ENCODE measurements at places on chromosomes 16 and 17.
A peak's percentile ranks its signal among the peaks of the same experiment; 100 is the strongest.

DNA sequence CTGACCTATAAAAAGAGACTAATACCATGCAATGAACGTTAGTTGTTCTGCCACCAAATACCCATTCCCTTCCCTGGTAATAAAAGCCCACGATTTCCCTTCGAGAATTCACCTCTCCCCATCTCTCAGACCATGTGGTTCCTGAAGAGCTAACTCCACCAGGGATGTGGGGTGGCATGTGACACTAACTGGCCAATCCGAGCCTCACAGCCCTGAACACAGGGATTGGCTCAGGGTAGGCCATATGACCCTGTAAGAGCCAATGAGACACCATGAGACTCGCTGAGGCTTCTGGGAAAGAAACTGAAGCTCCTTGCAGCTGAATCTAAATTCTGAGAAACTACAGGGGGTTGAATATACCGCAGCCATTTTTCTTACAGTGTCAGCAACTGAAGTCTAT, 21.1 kb downstream of the HELZ start:
- no peak for DNase-seq

DNA sequence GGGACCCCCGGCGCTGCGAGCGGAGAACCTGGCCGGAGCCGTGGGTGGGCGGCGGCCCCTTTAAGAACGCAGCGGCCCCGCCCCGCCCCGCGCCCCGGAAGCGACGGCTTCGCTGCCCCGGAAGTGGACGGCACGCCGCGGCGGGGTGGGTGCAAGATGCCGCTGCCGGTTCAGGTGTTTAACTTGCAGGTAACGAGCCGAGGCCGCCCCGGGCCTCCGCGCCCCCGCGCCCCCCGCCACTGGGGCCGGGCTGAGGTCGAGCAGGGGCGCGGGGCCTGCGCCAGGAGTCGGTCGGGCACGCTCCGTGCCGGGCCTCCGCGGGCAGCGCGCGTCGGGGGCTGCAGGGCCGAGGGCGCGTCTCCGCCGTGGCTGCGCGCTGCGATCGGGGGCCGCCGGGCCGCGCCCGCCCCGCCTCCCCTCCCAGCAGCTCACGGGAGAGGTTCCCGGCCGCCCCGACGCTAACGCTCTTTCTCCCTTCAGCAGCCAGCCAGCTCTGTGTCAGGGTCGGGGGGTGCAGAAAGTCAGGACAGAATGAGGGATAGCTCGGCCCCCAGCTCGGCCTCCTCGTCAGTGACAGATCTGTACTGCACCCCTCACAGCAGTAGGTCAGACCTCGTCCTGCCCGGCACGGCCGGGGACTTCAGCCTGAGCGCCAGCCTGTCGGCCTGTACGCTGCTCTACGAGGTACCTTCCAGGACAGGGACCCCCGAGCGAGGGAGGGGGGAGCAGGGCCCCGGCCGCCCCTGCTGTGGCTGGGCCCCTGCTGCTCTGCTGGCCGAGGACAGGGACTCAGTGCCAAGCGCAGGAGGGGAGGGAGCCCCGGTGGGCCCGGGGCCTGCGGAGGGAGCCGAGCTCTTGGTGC, at the start of the genes GPS1 and RFNG:
Gene GPS1 (plus strand): TSS at position 123 of the 862 bp plus-strand sequence. CDS start 34 bp downstream, at position 157.
Gene RFNG (minus strand): TSS at position 36 of the 862 bp plus-strand sequence. CDS start 45 bp downstream, outside the sequence.
- DNase-seq = peak; percentile 74

DNA sequence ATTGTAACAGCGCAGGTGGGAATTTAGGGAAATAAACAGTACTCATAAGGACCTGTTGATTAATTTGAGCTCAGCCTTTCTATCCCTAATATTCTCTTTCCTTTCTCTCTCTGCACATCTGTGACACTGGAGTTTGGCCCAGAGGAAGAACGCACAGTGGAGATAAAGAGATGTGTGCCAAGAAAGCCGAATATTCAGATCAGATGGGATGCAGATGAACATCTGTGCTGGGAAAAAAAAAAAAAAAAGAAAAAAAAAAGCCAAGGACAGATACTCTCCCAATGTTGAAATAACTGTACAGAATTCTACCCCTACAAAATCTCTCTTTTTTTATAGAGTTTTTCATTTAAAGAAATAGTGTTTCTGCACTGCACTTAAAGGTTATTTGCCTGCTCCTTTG, 485.4 kb downstream of the KCNJ2 start:
- no peak for DNase-seq

DNA sequence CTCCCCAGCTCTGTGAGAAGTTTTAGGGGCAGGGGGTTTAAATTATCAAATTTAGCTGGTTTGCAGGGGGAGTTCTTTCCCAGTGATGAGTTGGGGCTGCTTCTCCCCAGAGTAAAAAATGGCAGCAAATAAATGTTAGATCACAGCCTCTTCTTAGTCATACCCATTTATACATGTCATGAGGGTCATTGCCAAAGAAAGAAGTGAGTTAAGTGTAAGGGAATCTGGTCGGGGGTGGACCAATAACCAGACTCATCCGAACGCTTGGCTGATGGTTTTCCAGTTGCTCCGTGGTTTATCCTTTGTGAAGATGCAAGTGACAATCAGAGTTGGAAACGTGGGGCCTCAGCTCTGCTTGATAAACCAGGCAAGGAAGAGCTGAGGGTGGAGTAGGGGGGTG, 87.1 kb downstream of the PLXDC1 start:
- no peak for DNase-seq

DNA sequence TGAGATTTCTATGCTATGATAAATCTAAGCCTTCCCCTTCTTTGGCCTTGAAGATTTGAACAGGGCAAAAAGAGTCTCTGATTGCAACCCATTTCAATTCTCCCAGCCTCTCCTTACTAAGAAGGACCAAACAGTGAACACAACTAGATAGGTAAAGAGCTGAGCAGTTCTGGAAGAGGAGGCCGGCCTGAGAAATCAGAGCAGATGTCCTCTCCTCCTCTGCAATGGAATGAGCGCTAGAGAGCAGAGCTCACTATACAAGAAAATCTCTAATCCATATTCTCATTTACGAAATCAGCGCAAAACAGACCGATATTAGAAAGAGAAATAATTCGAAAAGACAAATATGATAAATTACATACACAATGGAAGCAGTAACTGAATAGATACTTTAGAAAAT, 124.2 kb downstream of the CDK5R1 start:
- no peak for DNase-seq

DNA sequence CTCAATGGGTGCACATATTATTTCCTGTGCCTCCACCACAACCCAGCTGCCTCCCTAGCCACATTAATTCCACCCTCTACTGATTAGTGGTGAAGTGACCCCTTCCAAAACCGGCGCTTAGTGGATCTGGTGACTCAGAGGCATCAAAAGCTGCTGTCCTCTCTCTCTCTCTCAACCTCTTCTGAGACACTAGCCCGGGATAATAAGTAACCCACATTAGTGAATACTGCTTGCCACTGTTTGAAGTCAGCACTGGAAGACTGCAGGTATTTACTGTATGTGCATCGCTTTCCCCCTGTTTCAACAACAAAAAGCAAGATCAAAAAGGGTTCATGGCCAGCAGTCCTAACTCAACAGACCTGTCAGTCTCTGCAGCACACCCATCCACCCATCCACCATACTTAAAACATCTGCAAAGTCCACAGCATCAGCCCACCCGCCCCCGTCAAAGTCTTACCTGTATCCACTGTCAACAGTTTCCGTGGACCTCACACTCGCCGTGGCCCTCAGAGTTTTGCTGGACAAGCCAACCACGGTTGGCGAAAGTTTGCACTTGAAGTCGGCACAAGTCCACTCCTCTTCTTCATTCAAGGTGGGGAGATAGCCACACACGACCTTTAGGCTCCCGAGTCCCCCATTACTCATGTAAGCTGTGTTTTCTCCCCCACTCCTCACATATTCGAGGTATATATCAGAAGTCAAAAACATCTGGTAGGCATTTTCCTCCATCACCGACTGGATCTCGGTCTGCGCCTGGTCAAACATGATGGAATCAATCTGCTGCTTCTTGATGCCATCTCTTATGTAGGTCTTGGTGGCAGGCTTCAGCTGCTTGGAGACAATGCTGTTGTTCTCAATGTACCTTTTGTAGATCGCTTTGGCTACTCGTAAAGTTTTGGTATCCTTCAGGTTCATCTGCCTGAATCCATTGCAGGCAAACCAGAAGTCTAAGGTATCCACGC, 3.8 kb downstream of the AXIN2 start:
- no peak for DNase-seq

DNA sequence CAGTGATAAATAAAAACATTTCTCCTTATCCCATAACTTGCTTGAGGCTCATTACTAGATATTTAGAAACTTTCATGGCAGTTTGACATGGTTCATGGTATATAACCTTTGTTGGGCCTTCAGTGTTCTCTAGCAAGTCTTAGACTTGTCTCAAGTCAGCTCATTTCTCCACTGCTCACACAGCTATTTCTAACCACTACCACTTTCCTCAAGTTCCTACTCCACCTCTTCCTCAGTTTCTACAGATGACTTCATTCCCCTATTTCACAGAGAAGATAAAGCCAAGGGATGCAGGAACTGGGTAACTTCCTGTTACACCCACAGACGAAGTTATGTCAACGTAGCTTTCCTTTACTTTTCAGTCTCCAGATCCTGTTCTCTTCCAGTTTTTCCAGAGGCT, 23.2 kb downstream of the NLK start:
- DNase-seq = no peak

DNA sequence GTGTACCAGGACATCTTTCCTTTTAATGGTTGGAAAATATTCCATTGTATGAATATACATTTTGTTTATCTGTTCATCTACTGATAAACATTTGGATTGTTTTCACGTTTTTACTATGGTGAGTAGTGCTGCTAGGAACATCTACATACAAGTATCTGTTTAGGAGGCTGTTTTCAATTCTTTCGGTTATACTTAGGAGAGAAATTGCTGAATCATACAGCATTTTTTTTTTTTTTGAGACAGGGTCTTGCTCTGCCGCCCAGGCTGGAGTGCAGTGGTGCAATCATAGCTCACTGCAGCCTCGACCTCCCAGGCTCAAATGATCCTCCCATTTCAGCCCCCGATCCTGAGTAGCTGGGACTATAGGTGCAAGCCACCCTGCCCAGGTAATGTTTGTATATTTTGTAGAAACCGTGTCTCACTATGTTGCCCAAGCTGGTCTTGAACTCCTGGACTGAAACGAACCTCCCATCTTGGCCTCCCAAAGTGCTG, 122.9 kb downstream of the CRLF3 start:
- no peak for DNase-seq

DNA sequence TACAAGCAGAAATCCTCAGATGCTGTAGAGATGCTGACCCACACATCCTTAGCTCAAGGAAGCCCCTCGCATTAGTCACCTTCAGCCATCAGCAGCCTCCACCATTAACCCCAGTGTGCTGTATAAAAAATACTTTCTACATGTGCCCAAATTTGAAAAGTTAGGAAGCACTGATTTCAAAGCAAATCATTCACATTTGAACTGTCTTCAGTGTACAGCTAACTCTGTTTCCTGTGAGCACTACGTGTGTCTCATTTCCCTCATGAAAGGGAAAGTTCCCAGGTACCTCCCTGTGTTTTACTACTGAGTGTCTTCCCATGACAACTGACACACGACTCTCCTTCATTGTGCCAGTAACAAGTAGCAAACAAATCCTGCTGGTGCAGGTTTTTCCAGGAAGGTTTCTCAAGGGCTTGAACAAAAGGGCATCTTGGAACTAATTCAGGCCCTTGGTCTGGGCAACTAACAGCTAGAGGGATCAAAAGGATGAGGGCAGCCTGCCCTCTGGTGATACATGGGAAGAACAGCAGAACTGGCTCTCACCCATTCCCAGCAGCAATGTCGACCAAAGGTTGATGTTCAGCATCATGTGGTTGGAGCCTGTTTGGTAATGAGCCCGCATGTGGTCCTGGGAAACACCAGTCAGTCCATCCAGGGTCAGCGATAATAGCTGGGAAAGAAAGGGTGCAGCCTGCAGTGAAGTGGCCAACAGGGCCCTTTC, 4.0 kb downstream of the SLC35B1 start:
- DNase-seq = no peak

DNA sequence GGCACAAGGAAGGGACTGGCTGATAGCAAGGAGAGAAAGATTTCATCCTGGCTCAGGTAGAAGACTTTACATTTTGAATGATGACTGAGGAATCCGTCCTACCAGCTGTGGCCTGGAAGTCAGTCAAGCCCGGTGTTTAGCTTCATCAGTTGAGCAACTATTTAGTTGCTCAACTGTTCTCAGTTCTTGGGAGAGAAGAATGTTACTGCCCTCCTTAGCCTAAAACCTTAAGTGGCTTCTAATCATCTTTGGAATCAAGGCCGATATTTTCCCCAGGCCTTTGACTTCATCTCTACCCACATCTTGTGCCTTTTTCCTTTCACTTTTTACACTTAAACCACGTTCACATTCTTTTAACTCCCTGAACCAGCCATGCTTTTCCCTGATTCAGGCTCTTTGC, 17.3 kb upstream of the RBL2 start:
- DNase-seq = no peak

GRCh38 chr17:30950669-30951399, 20.0 kb upstream of the RNF135 start:
- peak; percentile 29 for DNase-seq

GRCh38 chr16:70437582-70438557, 1.0 kb downstream of the ST3GAL2 start:
- DNase-seq = no peak

- DNase-seq = no peak
Measured at GRCh38 chr16:13660807-13661206, 259.1 kb upstream of the ERCC4 start.

DNA sequence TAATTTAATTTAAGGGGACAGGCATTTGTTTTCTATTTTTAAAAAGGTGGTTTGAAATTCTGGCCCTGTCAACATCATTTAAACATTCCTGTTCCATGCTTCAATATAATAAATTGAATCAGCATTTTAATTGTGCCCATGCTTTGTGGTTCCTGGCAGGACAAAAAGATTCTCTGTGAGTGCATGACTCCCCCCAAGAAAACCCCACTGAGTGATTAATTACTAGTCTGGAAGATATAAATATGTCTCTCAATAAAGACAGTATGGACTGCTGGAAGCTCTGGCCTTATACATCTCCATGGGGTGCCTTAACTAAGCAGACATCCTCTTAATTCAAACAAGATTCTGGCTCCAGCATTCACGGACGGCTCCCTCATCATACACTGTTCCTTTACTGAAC, 95.0 kb upstream of the PSMD7 start:
- DNase-seq = no peak

DNA sequence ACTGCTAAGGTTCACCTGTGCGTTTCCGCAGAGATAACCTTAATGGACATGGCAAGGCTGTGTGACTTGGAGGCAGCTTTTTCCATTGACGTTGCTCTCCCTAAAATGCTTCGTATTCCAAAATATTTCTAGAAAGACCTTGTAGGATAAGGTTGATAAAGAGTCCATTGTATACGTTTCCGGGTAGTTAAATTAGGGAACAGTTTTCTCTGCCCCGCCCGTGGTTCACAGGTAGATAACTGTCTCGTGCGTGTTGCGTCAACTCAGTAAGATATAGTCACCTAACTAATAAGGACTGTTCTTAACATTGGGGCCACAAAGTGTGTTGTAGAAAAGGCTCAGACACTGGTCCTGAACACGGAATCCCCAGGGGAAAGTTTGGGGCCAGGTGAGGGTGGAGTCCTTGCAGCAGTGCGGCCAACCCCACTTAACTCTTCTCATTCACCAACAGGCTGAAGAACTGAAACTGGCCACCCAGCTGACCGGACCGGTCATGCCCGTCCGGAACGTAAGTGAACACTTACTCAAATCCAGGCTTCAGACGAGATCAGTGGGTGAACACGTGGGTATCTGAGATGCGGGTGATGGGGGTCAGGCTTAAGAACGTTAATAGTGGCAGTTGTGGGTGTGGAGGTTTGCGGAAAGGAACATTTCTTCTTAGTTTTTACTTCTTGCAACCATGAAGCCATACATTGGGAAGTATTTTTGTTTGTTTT, 1.6 kb downstream of the RPL13 start:
- no peak for DNase-seq
